Activated CD4-positive, alpha-beta T cell treated with anti-CD3 and anti-CD28 coated beads for 1 hour (primary cell): ENCODE measurements at places on chromosomes 7 and 10.

DNA sequence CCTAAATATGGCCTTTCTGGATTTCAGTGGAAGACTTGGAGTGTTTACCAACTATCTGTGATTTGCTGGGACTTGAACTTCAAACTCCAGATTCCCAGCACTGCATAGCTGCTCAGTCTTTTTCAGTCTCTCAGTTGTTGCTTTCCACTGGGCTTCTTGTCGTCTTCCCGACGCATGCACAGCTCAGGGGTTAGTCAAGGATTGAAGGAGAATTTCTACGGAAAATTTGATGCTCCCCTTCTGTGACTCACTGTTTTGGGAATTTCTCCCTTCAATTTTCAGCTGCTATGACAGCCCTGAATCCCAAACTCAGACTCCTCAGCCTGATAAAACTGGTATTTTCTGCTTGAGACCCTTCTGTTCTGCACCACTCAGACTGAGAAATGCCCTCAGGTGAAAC lies 91.7 kb downstream of the CYP26A1 start:
- DNase-seq = no peak

DNA sequence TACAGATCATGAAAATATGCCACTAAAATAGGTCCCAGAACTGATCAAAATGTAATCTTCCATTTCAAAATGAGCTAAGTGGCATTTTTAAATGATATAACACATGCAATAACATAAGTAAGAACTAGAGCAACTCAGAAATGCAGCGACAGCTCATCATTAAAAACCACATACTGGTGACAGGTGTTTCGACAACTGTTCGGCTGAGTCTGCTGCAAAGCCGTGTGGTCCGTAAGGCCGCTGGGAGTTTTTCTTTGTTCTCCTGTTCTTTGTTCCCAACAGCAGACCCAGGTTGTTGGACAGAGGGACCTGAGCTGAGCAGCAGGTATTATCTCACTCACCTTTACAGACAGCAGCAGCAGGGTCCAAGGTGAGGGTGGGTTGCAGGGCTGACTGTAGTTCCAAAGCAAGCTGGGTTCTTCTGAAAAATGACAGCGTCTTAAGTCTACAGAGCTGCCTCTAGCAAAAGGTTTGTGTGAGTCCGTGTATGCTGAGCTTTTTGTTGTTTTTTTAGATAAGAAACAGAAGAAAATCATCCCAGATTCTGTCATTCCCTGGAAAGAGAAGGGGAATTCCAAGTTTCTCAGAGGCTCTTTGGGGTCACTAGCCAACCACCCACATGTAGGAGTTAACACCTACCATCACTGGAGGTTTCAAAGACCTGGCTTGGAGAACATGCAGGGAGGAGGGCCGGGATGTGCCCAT lies 45.4 kb upstream of the MACROH2A2 start:
- DNase-seq = no peak

- DNase-seq = no peak
These were observed 54.3 kb downstream of the LRRC18 start for GRCh38 chr10:48885376-48885775.

GRCh38 chr7:126524967-126525366 lies 727.8 kb downstream of the GRM8 start:
- no peak for DNase-seq

GRCh38 chr10:124047427-124048152 lies 45.8 kb downstream of the CHST15 start:
- DNase-seq = no peak

DNA sequence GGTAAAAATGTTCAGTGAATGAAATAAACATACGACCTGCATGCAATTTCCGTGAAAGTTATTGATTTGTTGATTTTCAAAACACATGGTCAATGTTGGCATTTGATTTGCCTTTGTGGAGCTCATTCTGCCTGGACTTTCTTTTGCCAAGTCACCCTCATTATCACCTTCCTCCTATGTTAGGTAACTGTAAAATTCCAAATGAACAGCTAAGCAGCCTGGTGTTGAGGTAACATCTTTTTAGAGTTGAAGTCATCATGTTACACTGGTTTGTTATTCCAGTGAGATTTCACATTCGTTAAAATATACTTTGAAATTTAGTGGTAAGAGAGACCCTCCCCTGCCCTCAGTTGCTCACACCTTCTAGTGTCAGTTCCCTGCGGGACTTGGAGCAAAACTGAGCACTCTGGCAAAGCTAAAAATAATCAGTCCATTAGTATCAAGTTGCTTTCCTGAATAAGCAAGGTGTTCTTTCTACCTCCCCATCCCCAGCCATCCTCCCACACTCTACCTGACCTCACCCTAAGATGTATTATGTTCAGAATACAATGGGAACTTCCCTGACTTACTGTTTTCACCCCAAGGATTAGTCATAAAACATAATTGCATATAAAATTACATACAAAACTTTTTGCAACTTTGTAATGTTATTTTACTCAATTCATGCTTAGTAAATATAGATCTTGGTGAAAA lies 283.3 kb upstream of the SEMA3A start:
- no peak for DNase-seq

GRCh38 chr7:103702982-103703381 lies 257.0 kb upstream of the SLC26A5 start:
- DNase-seq = no peak
